Activated T-helper 1 cell treated with anti-CD3 and anti-CD28 coated beads, Interleukin-2, amount 50 U/mL, for 16 hours (primary cell): ENCODE measurements at places on chromosomes 16 and 17.

DNA sequence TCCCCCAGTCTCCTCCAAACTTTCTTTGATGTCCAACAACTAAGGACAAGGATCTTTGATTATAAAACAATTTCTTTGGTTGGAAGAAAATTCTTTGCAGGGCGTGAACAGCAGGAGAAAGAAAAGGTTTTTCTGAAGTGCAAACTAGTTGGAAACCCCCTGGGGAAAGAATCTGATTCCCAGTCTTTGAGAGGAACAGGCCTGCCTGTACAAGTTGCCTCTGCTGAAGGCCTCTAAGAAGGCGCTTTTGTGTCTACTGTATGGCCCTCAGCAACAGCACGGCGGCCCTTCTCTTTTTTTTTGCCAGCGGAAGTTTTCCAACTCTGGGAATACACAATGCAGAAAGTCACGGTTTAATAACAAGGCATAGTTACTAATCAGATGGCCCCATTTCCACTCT lies 14.0 kb downstream of the RNF43 start:
- DNase-seq, result no peak

GRCh38 chr17:19945009-19945626 lies 32.5 kb downstream of the AKAP10 start:
- no peak for DNase-seq

DNA sequence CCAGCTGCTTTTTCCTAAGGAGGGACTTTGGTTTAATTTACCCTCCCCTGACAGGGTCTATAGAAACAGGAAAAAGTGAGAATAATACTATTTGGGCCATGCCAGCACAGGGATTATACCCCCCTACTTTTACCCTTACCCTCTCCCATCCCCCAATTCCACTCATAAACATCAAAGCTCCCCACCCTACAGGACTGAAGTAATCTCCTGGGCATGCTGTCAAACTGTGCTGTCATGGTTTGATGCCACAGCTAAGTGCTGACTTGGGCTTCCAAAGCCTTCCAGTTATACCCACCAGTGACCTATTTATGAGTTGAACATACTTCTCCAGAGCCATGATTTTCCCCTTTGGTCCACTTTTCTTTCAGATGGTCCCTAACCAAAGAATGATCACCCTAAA lies 12.8 kb downstream of the PHF12 start:
- no peak for DNase-seq

DNA sequence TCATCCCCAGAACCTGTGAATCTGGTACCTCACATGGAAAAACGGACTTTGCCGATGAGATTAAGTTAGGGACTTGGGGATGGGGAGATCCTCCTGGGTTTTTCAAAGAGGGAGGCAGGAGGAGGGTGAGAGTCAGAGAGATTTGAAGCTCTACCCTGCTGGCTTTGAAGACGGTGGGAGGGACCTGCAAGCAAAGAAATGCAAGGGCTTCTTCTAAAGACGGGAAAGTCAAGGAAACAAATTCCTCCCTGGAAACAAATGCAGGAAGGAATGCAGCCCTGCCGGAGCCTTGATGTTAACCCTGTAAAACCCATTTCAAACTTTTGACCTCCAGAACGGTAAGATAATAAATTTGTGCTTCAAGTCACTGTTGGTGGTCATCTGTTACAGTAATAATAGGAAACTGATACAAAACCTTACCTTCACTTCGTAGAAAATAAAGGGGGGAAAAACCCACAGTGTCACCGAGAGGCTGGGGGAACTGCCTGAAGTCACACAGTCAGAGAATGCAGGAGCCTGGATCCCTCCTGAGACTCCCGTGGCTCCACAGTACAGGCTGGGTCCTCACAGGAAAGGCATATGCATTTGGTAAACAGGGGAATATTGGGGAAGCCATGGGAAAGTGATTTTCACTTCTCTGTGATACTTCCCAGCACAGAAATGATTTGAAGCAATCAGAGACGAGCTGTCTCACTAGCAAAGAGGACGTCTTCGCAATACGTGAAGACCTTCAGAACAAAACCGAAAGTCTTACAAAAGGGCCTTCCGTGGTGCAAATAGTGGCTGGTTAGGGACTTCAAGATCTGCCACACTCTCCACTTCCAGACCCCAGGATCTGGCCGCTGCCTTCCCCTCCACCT lies 58.9 kb upstream of the CLEC3A start:
- no peak for DNase-seq

DNA sequence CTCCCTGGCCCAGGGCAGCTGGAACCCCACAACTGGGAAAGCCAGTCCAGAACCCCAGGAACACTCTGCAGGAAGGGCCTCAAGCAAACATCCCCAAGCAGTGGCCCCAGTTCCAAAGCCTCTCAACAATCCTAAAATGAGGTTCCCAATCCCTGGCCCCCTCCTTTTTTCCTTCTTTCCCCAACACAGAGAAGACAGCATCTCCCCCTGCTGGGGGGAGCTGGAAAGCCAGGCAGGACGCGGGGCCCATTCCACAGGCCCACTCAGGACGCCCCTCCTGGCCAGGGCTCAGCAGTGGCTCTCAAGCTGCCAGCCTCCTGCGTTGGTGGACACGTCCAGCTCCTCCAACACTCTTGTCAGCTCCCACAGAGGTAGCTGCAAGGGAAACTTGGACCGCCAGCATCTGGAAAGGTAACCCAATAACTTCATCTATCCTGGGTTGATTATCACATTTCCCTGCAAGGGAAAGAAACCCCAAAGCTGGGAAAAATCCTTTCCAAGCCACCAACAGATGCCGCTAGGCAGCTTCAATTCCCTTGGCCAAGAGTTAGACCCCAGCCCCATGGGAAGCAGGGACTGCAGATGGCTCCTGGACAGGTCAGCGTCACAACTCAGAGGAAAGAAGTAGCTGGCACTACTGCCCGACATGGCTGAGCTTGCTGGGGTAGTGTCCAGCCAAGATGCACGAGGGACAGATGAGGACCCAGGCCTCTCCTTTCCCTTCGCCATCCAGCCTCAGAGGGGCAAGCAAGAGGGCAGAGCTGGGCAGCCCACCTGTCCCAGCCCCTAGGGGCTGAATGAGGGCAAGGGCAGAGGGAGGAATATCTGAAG lies 7.6 kb downstream of the HDAC5 start:
- DNase-seq, result no peak

DNA sequence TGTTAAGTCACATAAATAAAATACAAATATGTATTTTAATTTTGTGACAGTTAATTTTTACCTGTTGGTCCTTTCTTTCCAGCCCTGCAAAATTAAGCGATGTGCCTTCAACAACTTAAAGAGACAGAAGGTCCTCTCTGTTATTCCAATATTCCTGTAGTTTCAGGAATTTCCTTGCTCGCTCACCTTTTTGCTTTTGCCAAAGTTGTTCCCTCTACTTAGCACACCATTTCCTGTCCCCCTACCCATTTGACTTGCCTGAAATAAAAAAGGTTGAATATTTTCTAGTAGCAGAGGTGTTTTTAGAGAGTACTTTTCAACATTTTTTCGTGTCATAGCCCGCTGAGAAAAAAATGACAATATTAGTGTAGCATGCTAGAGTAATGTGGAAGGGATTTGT lies 556 bp upstream of the MYH2 start:
- no peak for DNase-seq

GRCh38 chr17:7042501-7043181 lies 1.3 kb downstream of the SLC16A11 start:
- no peak for DNase-seq

DNA sequence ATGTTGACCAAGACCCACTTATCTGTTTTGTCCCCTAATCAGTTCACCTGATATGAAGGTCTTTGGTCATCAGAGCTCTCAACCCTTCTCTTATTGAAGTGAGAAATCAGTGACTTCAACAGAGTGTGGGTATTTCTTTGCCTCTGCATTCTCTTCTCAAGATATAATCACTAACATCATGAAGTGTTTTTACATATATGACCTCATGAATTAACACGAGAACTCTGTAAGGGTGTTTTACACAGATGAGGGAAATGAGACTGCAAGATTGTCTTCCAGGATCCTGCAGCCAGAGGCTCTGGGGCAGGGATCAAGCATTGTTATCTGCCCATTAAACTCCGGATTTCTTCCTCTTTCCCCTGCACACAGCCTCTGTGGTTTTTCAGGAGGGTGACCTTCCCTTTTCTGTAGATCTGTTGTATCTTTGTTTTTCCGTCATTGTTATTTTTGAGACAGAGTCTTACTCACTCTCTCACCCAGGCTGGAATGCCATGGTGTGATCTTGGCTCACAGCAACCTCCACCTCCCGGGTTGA lies 22.7 kb downstream of the LCMT1 start:
- no peak for DNase-seq

DNA sequence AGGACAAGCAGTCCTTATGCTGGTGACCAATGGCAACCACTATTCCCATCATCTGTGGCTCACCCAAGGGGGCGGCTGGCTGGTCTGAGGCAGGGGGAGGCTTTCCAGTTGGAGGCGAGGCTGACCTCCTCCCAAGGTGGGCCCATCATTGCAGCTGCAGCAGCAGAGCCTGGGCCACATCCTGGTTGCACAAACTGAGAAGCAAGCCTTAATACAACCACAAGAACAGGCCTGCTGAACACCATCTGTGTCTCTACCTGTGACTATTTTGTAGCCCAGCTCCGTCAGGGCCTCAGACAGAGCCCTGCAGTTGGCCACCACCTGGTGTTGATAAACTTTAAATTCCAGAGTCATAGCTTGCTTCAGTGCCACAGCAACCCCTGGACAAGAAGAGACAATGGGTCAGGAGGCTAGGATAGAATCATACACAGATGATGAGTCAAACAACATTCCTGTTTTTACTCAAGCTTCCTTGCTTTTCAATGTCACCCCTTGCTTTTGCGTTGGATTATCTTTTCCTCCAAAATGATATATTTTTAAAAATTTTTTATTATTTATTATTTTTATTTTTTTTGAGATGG lies 17.9 kb downstream of the SMCR8 start:
- DNase-seq, result no peak
